AG04450 (cell line): ENCODE measurements at places on chromosomes 5 and 9.

DNA sequence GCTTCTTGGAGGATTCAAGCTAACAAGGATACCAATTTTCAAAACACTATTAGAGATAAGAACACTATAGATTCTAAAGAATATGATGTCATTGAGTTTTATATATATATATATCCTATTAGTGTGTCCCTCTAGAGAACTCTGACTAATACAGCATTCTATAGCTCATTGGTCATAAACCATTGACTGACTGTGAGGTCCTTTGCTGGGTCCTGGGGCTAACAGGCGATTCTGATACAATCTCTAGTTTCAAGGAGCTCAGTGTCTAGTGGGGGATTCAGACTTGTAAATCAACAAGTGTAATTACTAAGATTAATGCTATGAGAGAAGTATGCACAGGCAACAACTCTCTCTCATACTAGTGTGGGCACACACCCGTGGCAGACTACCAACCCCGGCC, 234.5 kb downstream of the DENND1A start:
- DNase-seq, result no peak

DNA sequence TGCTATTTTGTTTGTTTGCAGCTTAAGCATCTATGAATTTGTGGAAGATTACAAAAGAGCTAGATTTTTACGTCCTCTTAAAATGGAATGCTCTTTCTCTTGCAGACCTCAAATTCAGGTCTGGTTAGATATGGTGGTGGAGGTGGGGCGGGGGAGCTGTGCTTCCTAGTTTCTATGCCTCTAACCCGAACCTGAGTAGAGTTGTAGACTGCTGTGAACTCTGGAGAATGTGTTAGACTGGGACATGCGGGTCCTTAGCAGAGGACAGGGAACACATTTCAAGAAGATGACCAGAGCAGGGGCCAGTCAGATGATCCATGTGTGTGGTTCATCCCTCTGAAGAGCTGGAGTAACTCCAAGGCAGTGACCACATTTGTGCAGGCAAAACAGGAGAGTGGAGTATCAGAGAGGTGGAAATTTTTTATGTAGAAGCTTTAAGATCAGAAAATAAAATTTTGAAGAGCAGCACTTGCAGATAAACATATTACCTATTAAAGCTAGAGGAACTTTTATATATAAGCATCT, 154.9 kb downstream of the FAM174A start:
- DNase-seq, result no peak

DNA sequence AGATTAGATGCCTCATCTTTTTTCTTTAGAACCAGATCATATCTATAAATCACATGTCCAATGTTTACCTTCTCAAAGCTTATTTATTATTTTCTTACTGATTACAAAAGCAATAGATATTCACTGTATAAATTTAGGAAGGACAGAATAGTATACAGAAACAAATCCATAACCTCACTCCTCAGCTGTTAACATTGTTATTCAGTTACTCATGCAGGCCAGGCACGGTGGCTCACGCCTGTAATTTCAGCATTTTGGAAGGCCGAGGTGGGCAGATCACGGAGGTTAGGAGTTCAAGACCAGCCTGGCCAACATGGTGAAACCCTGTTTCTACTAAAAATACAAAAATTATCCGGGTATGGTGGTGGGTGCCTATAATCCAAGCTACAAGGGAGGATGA, 15.3 kb downstream of the STOM start:
- DNase-seq, result peak; percentile 66

DNA sequence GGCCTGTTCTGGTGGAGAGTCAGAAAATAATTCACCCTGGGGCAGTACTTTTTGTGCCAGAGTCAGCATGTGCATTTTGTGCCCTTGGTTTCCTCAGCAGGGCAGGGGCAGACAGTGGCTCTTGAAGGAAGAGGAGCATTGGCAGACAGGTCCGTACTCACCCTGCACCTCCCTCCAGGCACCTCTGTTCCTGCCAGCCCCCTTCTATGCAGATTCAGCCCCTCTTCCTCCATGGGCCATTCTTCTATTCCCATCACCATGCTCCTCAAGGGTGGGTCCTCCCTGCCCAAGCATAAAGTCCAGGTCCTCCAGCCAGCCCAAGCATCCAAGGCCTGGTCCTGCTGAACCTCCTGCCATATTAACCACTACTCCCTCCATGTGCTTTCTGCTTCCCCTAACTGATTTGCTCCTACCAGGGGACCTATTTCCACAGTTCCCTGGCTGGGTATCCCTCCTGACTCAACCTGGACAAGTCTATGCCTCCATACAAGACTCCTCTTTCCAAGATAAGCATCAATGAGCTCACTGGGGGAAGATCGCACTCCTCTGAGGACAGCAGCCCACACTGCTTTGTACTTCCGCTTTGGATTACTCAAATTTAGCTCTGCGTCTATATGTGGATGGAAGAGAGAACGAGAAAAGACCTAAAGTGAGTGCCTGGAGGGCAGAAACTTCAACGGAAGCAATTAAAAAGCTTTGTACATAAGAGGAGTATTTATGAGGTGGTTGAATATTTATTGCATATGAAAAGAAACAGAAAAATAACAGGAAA, 9.3 kb upstream of the ACSL6 start:
- no peak for DNase-seq

DNA sequence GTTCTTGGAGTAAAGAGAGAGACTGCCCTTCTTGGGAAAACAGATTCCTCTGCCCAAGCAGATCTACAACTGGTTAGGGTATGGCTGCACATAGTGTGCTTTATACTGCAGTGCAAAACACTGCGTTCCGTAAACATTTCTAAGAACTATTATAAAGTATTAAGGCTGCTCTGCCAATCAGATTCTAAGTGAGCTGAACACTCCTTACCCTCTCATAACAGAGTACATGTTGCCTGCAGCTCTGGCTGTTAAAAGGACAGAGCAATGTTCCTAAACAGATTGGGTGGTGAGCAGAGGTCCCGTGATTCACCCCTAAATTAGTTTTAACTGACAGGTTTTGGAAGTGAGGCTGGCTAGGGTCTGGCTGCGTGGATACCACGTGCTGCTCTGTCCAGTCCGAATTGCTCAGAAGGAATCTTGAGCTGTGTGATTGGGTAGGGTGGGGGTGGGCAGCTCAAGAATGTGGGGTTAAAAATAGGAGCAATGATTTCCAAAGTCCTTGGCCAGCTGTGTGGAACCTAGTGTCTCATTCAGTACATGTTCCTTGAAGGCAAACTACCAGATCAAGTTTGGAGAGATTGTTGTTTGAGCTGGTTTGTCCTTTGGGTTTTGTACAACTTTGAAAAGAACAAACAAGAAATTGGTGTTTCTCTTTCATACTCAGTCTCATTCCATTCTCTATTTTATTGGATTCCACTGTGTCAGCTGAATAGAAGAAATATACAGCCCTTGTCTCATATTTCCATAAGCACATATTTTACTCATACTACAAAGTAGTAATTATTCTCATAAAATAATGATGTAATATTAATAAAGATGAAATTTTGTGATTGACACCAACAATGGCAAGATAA, 497.6 kb upstream of the CD180 start:
- no peak for DNase-seq

DNA sequence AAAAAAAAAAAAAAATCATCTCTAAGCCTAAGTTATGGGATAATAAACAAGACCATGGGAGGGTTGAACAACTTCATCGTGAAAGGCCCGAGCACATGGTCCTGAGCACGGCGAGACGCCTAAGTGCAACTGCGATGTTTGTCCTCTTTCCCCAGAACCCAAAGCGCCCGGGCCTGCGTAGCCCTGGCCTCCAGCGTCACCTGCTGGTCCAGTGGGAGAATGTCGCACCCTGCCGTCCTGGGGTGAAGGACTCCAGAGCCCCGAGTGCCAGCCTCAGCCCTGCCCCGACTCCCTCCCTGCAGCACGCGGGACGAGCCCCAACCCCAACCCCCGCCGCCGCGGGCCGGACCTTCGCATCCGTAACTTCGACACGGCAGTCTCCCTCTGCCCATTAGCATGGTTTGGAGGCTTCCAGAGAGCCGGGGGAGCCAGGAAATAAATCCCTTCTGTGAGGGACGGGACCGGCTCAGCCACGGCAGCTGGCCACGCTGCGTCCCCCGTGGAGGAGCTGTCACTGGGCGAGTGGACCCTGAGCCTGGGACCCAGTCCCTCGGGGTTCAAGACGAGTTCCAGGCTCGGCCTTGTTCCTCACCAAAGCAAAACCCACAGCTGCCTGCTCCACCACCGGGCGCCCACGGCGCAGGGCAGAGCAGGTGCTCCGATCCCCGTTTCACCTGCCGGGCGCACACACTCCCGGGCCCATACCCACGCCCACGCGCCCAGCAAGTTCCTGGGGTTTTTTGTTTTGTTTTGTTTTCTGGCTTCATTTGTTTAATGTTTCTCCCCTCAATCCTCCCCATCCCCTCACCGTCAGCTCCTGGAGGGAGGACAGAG, 132.5 kb upstream of the HAND1 start:
- DNase-seq, result peak; percentile 24

DNA sequence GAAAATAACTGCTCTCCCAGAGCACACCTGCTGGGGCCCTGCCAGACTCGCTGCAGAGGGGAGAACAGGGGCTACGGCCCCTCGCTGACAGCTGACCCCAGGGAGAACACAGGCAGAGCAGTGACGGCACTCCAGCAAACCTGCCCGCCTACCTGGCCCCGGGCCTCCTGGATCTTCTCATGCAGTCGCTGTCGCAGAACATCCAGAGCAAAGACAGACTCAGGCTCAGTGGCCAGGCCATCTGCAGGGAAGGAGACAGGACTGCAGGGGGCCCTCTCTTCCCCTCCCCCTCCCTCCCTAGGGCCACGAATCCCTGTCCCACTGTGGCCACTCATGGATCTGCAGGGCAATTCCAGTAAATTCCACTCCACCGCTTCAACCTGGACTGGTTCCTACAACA, 2.4 kb downstream of the SURF6 start:
- no peak for DNase-seq

DNA sequence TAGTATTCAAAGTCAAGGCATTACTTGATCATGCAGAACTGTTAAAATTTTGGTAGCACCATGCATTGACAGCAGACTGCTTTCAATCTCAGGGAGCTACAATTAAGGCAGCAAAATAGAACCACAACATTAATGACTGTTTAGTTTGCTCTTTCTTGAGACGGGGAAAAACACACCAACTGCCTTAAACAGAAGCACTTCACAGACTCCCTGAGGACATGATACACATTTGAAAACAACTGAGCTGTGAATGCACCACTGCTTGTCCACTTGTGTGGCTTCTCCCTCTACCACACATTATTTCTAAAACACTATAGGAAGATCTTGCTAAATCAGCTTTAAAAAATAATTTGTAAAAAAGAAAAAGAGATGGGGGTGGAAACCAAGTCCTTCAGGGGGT, 79.6 kb upstream of the MAST4 start:
- DNase-seq, result no peak

DNA sequence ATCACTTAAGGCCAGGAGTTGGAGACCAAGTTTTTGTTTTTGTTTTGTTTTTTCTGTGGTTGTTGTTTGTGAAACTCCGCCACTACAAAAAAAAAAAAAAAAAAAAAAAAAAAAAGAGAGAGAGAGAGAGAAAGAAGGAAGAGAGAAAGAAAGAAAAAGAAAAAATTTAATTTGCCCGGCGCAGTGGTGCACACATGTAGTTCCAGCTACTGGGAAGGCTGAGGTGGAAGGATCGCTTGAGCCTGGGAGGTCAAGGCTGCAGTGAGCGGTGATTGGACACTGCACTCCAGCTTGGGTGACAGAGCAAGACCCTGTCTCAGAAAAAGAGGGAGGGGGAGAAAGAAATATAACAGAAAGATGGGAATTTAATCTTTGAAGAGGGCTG, 902 bp downstream of the THG1L start:
- no peak for DNase-seq

DNA sequence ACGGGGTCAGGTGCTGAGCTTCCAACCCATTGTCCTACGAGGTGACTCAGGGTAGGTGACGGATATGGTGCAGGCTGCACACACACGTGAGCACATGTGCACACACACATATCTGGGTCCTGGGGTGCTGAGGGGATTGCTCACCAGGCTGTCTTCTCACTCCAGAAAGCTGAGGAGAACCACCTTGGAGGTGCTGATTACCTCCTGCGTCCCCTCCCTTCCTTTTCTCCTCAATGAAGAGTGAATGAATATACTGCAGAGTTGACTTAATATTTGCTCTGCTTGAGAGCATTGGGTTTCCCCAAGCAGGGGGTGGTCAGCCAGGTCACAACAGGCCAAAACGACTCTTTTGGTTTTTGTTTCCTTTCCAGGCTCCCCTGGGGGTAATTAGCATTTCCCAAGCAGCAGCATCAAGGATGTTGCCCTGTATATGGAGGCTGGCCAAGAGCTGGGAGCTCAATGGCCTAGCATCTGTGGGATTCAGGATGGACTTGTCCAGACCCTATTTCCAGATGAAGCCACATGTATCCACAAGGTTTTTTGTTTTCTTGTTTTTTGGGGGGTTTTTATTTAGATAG, 49.7 kb downstream of the PDZD2 start:
- no peak for DNase-seq

GRCh38 chr9:13033959-13034693, 245.4 kb downstream of the MPDZ start:
- DNase-seq, result peak; percentile 13

- DNase-seq, result no peak
Measured at GRCh38 chr5:172150514-172151425, 37.3 kb downstream of the STK10 start.

DNA sequence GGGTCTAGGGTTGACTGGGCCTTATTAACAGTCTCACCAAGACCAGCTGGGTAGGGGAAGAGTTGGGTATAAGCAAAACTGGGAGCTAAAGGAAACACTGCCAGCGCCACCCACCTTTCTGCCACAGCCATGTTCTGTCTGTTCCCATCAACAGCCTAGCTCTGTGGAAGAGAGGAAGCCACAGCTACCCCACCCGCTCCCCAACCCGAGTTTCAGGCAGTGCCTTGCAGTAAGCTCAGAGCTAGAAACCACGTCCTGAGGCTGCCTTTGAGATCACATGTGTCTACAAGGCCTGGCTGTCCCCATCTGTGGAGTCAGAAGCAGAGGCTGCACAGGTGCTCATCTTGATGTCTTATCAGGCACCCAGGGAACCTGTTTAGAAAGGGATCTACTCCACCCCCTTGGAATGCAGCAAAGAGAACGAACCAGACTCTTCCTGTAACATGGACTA, 15.3 kb downstream of the HNRNPH1 start:
- no peak for DNase-seq

DNA sequence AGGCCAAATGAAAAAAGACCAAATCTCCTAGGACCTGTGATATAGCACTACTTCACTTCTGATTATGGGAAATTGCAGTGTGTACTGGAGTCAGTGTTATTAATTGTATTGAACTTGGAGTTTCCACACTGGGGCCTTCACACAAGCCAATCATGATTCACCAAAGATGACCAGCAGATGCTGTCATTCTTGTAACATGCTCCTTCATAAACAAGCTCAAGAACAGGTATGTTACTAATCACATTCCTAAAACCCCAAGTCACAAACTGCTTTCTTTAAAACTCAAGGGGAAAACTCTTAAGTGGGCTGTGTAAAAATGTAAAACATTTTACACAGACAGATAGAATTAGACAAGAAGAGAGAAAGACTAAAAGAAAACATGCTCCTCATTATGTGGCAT, 5.6 kb downstream of the KLHL3 start:
- DNase-seq, result no peak

DNA sequence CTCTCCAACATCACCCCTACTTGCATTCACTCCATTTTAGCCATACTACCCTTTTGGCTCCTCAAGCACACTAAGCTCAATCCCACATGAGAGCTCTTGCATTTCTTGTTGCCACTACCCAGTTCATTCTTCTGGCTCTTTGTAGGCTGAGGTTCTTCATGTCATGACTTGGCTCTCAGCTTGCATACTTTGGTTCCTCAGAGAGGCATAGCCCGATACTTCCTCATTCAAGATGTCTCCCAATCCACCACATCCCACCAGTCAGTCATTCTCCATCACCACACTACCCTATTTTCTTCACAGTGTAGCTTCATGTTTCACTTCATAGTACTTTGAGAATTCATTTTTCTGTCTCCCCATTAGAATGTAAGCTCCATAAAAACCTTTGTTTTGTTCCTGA, 116.7 kb downstream of the NR6A1 start:
- DNase-seq, result no peak
